ENCODE measurements at places on chromosomes 1 and 21. TPM values are rescaled to one million over a fixed set of nuclear protein-coding genes. Genes with fewer than 3 reads are reported as not detected.

The SELP gene
- 1.3 TPM for polyA plus RNA-seq

The SPRR3 gene
- not detected for polyA plus RNA-seq

The RIIAD1 gene
- polyA plus RNA-seq: 2.4 TPM

The AKNAD1 gene
- polyA plus RNA-seq: 1.1 TPM

The EPHA2 gene
- polyA plus RNA-seq: 1.3 TPM

GRCh38 chr1:115336741-115337140, 1.3 kb downstream of the NGF start:
- no peak for DNase-seq
- peak overlapping the region; percentile 60 for H3K4me3 ChIP-seq
- no peaks in the 10 kb centered on the region for H3K36me3 ChIP-seq
- no peaks in the 10 kb centered on the region for H3K27me3 ChIP-seq
- no peak overlapping the region for H3K27ac ChIP-seq
- peaks cover 5% of the 10 kb centered on the region for H3K4me1 ChIP-seq

- no peaks in the 10 kb centered on the region for H3K27me3 ChIP-seq
- peak overlapping the region; percentile 24 for H3K4me3 ChIP-seq
- peaks cover 22% of the 10 kb centered on the region for H3K4me1 ChIP-seq
Measured at GRCh38 chr1:25744140-25744581, 55.8 kb upstream of the SELENON start.

- H3K4me1 ChIP-seq: no peaks in the 10 kb centered on the region
- DNase-seq: no peak
- no peaks in the 10 kb centered on the region for H3K36me3 ChIP-seq
- no peak overlapping the region for H3K4me3 ChIP-seq
- no peaks in the 10 kb centered on the region for H3K27me3 ChIP-seq
Measured at GRCh38 chr1:203915811-203916210, 54.4 kb downstream of the SNRPE start.

DNA sequence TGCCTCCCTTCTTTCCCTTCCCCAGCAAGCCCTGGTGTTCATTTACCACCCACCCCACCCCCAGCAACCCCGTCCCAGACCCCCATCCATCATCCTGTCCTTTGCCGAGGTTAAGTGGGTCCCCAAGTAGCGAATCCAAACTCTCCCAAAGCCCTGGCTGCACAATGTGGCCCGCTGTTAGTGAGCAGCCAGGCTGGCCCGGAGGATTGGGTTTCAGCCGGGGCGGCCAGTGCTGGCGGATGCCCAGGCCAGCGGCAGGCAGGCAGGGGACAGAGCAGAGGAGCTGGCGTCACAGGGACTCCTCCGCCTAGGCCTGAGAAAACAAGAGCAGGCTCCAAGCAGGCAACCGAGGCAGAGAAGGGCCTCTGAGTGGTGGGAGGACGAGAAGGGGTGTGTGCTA, 61.4 kb downstream of the EPHB2 start:
- no peak overlapping the region for H3K4me3 ChIP-seq
- no peaks in the 10 kb centered on the region for H3K27me3 ChIP-seq

- H3K36me3 ChIP-seq: no peaks in the 10 kb centered on the region
- H3K27me3 ChIP-seq: no peaks in the 10 kb centered on the region
- DNase-seq: no peak
- no peak overlapping the region for H3K4me3 ChIP-seq
Measured at GRCh38 chr1:111099289-111099688, 40.6 kb downstream of the DRAM2 start.

DNA sequence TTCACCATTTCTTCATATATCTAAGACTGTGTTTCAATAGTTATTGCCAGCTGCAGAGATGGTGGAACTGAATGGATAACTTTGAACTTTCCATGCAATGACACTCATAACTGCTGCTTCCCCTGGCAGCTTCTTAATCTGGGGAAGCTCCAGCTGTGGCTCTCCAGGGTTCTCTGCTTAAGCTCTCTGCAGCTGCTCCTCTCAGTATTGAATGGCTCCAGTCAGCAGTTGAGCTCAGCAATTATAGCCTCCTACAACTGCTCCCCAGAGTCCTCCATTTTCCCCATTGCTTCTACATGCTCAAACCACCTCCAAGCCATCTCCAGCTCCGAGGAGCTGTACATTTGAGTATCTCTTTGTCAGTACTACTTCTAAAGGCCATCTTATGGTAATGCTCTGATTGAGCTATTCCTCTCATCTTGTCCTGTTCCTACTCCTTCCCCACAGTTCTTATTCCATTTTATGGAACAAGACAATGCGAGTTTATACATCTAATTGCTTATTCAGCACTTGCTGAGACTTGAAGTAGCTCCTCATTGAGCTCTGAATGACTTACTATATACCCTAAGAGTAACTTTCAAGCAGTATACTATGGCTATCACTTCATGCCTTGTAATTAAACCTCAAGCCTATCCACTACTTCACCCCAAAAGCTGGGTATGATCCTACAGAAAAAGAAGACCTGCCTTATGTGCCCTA, 362.4 kb downstream of the NEGR1 start:
- no peak for DNase-seq
- H3K27ac ChIP-seq: no peak overlapping the region
- no peaks in the 10 kb centered on the region for H3K4me1 ChIP-seq
- no peaks in the 10 kb centered on the region for H3K36me3 ChIP-seq

- no peak for DNase-seq
- no peaks in the 10 kb centered on the region for H3K36me3 ChIP-seq
- no peak overlapping the region for H3K27ac ChIP-seq
- H3K4me3 ChIP-seq: no peak overlapping the region
- no peaks in the 10 kb centered on the region for H3K27me3 ChIP-seq
- H3K4me1 ChIP-seq: no peaks in the 10 kb centered on the region
Measured at GRCh38 chr1:101905283-101905835, 91.4 kb downstream of the OLFM3 start.

- H3K4me3 ChIP-seq: no peak overlapping the region
- H3K4me1 ChIP-seq: no peaks in the 10 kb centered on the region
- no peaks in the 10 kb centered on the region for H3K36me3 ChIP-seq
Measured at GRCh38 chr1:207518608-207519236, 22.8 kb downstream of the CR1 start.

- DNase-seq: peak; percentile 57
- no peak overlapping the region for H3K4me3 ChIP-seq
- H3K36me3 ChIP-seq: peaks cover 19% of the 10 kb centered on the region
- no peaks in the 10 kb centered on the region for H3K27me3 ChIP-seq
- peak overlapping the region; percentile 82 for H3K27ac ChIP-seq
Measured at GRCh38 chr1:221708987-221709386, 32.9 kb downstream of the DUSP10 start.

All from psoas muscle (tissue), 8 donors.